RWPE1 (cell line): ENCODE measurements at places on chromosomes 5 and 9.

- DNase-seq = no peak
Measured at GRCh38 chr9:134538856-134539566, 102.6 kb upstream of the COL5A1 start.

DNA sequence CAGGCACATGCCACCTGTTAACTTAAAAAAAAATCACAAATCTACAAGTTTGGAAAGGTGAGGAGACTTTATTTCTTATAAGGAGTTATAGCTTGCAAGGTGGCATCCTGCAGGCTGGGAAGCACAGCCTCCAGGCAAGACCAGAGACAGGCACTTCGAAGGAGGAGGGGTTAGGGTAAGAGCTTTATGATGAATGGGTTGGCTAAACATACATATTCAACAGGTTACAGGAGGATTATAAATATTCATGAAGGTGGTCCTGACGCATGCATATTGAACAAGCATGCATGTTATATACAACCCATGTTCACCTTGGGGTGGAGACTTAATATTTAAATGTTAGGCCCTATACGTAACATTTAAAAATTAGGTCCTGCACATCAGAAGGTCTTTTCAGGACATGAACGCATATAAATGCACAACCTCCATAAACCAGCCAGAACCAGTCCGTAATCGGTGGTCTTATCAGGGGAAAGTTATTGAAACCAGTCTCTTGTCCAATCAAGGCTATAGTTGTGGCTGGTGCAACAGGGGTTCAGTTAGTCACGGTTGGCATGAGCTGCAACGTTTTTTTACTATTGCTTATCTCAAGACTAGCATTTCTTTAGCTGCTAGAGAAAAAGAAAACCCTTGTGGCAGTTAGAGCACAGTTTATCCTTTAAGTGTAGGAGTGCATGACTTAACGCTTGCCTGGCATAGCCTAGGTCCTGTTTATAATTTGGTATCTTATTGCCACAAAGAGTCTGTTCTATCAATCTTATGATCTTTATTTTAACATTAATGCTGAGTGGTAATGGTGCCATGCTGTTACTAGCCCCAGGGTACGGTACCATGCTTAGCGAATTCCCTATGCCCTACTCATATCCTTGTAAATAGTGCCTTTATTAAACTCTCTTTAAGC lies 72.7 kb downstream of the C9orf57 start:
- no peak for DNase-seq

GRCh38 chr9:4969130-4969529 lies 15.9 kb upstream of the JAK2 start:
- no peak for DNase-seq

DNA sequence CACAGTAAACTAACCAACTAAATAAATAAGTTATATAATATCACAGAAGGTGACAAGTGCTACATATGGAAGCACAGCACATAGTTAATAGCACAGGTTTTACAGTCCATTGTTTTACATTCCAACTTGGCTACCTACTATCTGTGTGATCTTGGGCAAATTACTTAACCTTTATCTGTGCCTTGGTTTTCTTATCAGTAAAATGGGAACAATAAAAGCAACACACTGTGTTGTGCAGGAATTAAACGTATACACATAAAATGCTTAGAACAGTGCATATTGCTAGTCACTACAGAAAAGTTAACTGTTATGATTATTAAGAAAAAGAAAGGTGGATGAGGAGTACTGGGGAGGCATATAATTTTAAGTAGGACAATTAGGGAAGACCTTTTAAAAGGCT lies 42.8 kb upstream of the GOLGA1 start:
- no peak for DNase-seq

DNA sequence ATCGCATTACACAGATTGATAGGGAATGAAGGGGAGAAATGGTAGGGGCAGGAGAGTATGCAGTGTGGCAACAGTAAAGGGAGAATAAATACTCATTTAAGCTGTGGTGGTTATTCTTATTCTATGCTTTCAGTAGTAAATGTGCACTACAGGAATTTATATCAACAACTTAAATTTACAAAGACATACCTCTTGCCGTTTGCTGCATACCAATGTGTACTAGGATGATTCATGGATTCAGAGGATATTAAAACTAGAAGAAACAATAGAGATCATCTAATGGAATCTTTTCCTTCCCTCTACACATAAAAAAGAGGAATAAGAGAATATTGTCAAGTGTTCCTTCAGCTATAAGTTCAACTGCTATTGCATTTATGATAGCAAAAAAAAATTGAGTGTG lies 103.3 kb upstream of the RASA1 start:
- no peak for DNase-seq

- no peak for DNase-seq
Measured at GRCh38 chr5:133249593-133249992, 197.8 kb downstream of the HSPA4 start.

DNA sequence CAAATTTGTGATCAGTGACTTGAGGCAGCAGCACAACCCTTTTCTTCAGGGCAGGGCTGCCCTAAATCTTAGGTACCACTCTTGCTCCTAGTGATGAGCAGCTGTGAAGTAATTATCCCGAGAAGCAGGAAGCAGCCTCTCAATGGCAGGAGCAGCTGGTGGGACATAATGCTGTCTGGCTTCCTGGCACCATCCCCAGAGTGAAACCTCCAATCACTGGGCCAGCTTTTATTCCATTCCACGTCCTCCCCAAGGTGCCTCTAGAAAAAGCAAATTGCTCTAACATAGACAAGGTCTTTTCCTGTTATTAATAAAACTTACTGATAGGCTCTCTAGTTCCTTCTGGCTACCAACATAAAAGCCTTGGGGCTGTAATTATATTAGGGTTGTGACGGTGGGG lies 154.0 kb downstream of the FRMD3 start:
- DNase-seq = no peak

GRCh38 chr5:60055168-60055567 lies 161.6 kb upstream of the PDE4D start:
- DNase-seq = no peak

DNA sequence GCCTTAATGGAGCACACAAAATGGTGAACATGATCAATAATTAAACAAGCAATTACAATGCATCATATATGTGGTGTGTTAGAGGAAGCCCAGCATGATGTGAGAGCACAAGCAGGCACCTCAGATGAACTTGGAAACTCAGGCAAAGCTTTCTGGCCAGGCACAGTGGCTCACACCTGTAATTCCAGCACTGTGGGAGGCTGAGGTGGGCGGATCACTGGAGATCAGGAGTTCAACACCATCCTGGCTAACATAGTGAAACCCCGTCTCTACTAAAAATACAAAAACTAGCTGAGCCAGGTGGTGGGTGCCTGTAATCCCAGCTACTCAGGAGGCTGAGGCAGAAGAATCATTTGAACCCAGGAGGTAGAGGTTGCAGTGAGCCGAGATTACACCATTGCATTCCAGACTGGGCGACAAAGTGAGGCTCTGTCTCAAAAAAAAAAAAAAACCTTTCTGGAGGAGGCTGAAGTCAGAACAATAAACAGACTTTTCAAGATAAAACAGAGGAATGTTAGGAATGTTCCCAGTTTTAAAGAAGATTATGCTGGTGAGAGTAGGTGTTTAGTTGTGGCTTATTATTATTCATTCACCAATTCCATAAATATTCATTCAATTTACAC lies 159.4 kb downstream of the CEMIP2 start:
- no peak for DNase-seq

DNA sequence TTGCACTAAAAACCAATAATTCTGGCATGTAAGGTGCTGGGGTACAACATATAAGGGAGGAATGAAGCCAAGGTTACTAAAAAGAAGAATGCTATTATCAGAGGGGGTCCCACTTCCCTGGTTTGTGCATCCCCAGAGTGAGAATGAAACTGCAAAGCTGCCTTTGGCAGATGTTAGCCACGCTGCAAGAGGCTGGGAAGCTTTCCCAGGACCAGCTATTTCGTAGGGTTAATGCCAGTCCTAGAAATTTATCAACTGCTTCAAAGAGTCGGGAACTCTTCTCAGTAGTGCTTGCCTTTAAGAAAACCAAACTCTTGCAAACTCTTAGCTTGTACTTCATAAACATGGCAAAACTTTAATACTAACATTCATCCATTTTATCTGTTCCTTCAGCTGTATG lies 87.5 kb upstream of the NR5A1 start:
- DNase-seq = no peak
